ENCODE measurements at places on chromosomes 5 and 9.

DNA sequence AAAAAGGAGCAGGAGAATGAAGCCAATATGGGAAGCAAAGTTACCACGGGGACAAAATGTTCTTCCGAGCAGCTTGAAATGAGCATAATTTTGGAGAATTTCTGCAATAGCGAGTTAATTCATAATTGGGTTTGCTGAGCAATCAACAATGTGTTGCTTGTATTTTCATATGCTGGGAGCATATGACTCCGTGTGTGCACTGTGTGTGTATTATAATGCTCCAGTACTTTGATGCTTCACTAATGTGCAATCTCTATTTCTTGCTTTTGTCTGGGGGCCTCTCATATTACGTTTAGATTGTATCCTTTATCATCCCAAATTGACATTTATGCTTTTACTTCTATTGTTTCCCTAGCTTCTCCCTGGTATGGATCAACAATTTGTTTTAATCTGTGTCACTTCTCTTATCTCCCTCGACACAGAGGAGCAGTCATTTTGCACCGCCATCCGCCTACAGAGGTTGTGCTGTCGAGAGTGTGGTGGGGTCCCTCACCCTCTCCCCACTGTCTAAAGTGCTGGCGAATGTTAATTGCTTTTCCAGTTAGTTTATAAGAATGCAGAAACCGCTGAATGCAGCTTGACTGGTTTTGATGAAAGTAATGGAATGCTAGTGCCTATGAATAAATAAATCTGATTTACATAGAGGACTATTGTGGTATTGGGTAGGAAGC lies 372.5 kb upstream of the WWC1 start:
- no peak for DNase-seq

DNA sequence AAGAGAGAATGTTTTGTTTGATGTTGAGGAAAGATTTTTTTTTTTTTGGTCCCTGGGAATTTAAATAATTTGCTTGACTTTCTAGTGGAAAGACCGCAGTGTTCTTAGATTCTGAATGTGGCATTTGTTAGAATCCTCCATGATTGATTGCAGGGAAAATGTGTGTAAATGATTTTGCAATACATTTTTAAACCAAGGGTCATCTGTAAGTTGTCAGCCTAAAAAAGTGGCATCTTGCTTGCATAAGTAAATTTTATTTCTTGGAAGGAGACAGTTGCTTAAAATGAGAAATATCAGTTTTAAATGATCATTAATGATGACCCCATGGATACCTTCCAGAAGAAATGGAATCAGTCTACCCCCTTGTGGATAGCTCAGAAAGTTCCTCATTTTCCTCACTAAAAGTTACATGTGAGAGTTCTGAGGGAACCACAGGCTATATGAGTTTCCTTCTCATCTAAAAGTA lies 105.1 kb upstream of the SLC25A48 start:
- DNase-seq = peak; percentile 24

DNA sequence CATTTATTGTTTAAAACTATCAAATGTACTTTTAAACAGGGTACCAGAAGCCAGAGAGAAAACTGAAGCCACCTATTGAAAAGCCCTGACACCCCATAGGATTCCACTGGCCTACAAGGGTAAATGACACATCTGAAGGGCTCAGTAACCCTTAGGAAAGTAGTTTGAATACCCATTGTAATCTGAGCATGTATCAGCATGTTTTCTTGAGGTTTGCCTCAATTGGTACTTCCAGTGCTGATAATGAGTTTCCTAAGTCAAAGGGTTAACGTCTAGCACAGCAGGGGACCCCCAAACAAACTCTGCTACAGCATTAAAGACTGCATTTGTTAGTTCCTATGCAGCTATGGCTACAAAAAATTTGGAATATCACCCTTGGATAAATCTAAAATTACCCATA lies 657.1 kb downstream of the NR2F1-AS1 start:
- DNase-seq = no peak

GRCh38 chr9:115385383-115386122 lies 267.6 kb upstream of the TNC start:
- DNase-seq = no peak

DNA sequence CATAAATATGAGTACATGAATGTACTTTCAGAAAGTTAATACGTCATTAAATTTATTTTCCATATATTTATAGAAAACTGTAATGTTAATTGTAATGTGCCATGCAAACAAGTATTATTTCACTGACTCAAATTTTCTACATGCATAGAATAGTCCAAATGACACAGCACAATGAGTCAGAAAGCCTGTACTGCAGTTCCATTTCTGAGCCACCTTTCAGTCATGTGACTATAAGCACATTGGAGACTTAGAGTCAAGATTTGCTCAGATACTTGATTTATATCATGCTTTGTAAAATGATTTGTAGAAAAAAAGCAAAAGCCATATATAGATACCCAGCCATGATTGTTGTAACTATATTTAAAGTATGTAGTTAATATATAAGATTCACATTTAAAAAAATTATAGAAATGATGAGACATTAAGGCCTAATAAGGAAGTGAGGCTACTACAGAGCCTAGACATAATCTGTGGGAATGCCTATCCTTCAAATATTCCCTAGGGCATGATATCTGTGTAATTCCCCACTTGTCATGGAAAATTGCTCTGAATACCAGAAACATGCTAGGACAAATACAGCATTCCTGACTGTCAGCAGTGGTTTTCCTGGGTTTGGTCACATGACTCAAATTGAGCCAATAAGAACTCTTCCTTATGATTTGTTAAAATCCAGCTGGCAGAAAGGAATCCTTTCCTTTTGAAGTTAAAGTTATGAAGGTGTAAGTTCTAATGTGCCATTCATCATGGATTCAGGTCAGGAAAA lies 50.0 kb downstream of the PTPRD start:
- no peak for DNase-seq

GRCh38 chr5:19626211-19626610 lies 361.8 kb downstream of the CDH18 start:
- DNase-seq = no peak

GRCh38 chr5:159768243-159768642 lies 148.0 kb upstream of the ADRA1B start:
- peak; percentile 24 for DNase-seq

- DNase-seq = no peak
These were observed 3.7 kb upstream of the DPM2 start for GRCh38 chr9:127941062-127941960.

DNA sequence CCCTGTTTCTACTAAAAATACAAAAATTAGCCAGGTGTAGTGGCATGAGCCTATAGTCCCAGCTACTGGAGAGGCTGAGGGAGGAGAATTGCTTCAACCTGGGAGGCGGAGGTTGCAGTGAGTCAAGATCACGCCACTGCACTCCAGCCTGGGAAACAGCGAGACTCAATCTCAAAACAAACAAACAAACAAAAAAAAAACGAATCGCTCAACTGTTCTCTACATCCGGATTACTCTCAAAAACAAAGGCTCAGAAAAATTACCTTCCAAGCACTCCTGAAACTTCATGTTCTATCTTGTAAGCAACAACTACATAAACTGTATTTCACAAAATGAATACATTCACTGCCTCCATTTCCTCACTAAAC lies 14.0 kb downstream of the UBAP2 start:
- DNase-seq = no peak

- no peak for DNase-seq
These were observed 43.5 kb upstream of the FABP6 start for GRCh38 chr5:160185626-160186360.

- DNase-seq = peak; percentile 69
These were observed 1.7 kb downstream of the FOXD1 start for GRCh38 chr5:73446631-73447529.

DNA sequence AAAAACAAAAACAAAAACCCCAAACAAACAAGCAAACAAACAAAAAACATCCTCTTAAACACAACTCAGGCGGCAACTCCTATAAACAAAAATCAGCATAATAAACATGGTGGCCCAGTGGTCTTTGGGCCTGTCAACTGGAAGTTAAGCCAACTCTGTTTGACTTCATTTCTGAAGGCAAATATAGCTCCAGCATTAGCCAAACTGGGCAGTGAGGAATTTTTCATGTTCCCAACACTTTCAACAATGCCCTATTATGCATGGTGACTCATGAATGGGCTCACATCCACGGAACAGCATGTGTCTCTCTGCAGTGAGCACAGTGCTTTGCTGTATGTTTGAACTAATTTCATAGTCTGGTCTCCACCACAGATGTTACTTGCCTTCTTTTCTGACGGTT lies 143.9 kb upstream of the STC2 start:
- peak; percentile 94 for DNase-seq

- no peak for DNase-seq
These were observed 75.4 kb upstream of the ZFAND5 start for GRCh38 chr9:72440378-72440777.
